ENCODE measurements at places on chromosomes 6 and 20.

DNA sequence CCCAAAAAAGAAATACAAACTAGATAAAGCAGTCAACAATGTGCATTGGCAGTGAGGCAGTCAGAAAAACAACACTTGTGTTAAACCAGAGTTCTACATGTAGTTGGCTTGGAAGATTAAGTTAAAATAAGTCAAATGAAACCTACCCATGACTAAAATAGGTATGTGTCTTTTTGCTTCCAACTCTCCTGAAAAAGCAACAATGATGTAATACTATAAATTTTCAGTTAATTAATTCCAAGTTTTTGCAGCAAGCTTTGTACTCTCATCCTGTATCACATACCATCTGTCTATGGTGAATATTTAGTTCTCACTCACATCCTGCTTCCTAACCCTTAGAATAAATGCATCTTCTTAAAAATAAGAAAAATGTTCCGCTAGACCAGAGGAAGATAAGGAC, 261.5 kb downstream of the KIF16B start:
- no peak for DNase-seq

DNA sequence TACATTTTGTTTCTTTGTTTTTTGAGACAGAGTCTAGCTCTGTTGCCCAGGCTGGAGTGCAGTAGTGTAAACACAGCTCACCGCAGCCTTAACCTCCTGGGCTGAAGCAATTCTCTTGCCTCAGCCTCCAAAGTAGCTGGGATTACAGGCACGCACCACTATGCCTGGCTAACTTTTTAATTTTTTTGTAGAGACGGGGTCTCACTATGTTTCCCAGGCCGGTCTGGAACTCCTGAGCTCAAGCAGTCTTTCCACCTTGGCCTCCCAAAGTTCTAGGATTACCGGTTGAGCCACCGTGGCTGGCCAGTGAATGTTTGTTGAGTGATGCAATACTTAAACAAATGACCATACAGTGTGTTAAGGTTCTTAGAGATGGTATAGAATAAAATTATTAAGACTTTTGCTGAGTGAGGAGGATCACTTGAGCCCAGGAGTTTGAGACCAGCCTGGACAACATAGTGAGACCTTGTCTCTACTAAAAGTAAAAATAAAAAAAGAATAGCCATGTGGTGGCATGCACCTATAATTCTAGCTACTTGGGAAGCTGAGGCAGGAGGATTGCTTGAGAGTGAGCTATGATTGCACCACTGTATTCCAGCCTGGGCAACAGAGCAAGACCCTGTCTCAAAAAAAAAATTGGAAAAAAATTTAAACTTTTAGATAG, 13.4 kb downstream of the CEP250 start:
- no peak for DNase-seq

GRCh38 chr6:26270486-26270861, 94.5 kb upstream of the BTN3A2 start:
- DNase-seq, result peak; percentile 23

DNA sequence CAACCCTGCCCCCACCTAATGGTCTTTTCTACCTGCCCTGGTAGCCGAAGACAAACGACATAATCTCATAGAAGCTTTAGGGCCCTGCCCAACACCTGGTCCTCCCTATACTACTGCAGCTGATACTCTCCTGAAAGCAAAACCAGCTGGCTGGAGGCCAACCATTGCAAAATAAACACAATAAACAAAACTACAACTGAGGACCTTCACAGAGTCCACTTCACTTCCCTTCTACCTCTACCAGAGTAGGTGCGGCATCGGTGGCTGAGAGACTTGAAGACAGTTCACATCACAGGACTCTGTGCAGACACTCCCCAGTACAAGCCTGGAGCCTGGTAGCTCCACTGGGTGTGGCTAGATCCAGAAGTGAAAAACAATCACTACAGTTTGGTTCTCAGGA, 476.2 kb downstream of the MMUT start:
- DNase-seq, result no peak

DNA sequence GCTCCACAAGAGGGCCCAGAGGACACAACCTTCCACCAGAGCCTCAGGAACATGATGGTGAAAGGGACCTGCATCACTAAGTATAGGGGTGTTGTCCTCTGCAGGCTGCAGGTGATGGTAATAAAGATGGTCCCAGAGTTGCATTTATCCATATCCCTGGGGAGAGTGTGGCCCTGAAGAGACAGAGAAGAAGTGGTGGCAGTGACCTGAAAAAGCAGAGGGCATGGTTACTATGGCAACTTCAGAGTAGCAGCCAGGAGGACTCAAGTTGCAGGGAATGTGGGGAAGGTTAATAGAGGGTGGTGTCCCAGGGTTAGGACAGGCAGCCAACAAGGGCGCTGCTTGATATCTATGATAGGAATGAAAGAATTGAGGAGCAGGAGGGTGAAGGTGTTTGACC, 57.1 kb downstream of the HLA-A start:
- DNase-seq, result no peak

- no peak for DNase-seq
Observed at GRCh38 chr20:36273414-36274180, 32.5 kb upstream of the DLGAP4 start.

Measured in CD4-positive, alpha-beta T cell treated with Interleukin-17A for 1 hour (primary cell).